ENCODE measurements at places on chromosomes 3 and 15.
A peak's percentile ranks its signal among the peaks of the same experiment; 100 is the strongest.

GRCh38 chr3:36792342-36792741 is 28.0 kb upstream of the DCLK3 start:
- peak; percentile 37 for DNase-seq

DNA sequence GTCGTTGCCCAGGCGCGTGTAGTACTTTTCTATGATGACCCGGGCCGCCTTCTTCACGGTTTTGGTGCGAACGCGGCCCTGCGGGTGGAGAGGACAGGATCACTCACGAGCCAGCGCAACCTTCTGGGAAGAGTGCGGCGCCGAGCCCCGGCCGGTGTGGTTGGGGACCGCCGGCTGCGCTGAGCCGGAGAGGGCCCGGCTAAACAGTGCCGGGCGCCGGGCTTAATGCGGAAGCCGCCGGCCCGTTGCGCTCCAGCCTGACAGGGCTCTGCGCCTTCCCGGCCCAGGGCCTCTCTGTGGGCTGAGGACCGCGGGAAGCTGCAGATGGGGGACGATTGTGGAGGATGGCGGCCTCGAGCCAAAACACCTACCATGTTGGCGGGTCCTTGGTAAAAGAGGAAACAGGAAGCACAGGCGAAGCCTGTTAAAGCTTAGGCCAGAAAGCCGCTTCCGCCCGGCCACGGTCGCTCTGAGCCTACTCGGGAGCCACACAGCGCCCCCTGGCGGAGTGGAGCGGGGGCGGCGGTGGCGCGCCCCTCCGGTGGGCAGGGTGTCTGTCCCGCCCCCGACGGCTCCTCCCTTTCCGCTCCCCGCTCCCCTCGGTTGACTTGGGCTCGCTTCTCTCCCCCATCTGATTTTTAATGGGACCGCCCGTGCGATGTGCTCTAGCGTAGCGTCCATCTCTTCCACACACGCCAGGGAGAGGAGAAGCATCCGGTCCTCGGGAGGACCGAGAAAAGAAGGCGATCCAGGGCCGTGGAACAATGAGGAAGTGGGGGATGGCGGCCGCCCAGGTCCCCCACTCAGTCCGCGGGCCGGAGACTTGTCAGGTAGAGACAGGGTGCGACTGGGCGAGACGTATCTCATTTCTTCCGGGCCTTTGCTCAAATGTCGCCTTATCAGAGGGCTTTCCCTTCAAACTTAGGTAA is at the start of gene RPS17:
TSS of gene RPS17 (minus strand) at position 403 of the 929 bp plus-strand sequence. CDS start at position 374, 29 bp downstream.
- DNase-seq: peak; percentile 100

- no peak for DNase-seq
Observed at GRCh38 chr15:101492766-101493692, 3.5 kb upstream of the PCSK6 start.

GRCh38 chr3:118488732-118489131 is 545.9 kb downstream of the IGSF11 start:
- no peak for DNase-seq

DNA sequence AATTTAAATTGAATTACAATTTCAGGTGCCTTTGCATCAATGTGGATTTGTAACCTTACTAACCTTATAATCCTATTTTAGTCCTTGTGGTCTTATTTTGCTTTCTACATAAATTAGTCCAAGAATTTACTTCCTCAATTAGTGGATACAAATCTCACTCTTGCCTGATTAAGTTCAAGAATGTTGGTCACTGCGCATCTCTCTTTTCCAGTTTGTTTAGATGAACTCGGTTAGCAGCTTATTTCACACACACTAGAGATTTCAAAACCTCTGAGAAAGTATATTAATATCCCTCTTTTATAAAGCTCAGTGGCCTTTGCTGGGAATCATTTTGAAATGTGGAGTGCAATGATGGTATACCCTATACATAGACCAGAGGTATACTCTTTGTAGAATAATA is 243.4 kb downstream of the DTWD1 start:
- no peak for DNase-seq

- peak; percentile 77 for DNase-seq
Observed at GRCh38 chr3:45105855-45106671, 40.1 kb downstream of the CDCP1 start.

DNA sequence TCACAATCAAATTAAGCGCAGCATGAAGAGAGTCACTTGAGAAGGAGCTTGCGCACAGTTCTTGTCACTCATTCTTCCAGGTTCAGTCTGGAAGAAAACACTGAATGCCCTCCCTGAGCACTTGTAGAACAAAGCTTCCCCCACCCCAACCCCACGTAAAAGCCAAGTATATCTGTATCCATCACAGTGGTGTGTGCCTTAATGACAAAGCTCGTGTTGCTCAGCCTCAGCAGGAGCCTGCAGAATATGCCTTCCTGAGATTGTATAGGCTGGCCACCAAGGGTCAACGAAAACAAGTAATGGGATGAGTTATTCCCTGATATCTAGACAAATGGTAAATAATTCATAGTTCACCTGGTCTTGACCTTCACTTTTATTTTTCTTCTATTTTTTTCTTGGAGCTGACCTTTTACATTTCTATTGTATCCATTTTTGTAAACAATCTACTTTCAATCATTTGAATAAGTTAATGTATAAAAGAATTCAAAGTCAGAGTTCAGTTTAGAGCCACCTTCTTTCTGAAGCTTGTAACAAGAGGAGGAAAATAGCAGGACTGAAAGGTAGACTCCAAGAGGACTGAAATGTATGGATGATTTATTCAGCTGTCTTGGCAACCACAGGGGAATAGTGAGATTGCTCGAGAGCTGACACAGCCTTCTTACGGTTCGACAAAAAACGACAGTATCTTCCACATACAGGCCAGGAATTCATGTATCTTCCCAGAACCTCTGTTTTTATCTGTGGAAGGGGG is 405.5 kb upstream of the TPM1 start:
- DNase-seq: no peak
